ENCODE measurements at places on chromosomes 12 and 14.

DNA sequence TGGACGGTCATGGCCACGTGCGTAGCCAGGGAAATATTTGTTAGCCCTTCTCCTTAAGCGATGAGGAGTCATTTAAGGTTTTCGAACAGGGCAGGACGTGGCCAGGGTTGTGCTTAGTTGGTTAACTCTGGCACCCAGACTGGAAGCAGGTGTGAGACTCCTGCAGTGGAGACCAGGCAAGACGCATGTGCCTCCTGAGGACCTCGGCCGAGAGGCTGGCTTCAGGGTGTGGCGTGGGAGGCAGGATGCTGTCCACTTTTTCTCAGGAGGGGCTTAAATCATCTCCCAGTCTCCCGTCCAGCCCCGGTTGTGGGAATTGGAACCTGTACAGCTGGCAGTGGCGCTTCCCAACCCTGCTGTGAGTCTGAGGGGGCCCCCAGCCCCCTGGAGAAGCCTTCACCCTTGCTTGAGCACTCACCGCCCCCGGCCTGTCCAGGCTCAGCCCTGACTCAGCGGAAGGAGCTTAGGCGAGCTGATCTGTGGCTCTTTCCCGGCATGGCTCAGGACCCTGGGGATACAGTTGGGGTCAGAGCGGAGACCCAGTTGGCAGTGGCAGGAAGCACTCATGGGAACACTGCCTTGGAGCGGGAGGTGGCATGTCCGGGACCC lies 46.3 kb upstream of the TSPAN9 start:
- peak; percentile 18 for DNase-seq

DNA sequence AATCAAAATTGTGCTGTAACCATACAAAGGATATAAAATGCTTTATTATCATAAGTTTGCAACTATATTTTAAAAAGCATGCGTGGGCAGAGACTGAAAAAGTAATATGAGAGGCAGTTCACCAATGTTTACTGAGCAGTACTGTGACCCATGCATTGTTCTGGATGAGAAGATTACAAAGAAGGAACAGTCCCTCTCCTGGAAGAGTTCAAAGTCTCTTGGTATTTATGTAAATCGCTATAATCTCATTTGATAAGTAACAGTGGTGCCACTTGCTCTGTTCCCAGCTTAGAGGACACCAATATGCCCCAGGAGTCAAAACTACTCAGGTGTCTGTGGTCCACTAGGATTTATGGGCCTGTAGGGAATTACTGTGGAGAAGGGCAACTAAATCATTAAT lies 2.1 kb upstream of the CMAS start:
- DNase-seq = no peak

DNA sequence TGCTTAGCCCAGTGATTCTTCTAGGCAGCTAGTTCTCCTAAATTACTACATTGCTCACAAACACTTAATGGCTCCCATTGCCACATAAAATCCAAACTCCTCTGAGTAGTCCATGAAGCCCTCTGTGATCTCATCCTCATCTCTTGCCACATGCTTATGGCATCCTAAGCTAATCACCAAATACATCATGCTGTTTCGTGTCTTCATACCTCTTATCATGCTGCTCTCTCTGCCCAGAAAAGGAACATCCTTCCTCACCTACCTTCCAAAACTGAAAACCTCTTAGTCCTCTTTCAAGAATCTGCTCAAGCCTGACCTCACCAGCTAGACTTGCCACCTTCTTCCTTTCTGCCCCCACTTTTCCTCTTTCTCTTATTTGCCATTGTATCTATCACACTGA lies 108.5 kb downstream of the DUSP6 start:
- DNase-seq = no peak

- DNase-seq = no peak
These were observed 28.2 kb downstream of the PPFIBP1 start for GRCh38 chr12:27552235-27552634.

GRCh38 chr14:83433618-83434017 lies 1900.0 kb upstream of the SEL1L start:
- DNase-seq = no peak

- DNase-seq = peak; percentile 85
These were observed 35.4 kb upstream of the TMEM179 start for GRCh38 chr14:104639885-104640548.

DNA sequence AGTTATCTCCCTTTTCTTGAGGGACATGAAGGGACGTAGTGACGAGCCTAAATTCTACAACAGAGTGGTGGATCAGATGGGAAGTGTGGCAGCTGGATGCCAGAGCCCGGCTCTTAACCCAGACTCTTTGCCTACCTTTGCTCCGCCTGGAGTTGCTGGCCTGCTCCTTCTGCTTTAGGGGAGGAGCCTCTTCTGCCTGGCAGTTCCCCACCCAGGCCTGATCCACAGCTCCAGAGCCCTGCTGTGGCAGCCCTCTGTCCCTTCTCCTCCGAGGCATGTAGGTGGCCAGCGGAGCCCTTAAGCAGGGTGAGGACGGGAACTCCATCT lies 2.3 kb upstream of the PRPH start:
- no peak for DNase-seq

- no peak for DNase-seq
These were observed 9.0 kb downstream of the PRPF40B start for GRCh38 chr12:49632401-49632800.

DNA sequence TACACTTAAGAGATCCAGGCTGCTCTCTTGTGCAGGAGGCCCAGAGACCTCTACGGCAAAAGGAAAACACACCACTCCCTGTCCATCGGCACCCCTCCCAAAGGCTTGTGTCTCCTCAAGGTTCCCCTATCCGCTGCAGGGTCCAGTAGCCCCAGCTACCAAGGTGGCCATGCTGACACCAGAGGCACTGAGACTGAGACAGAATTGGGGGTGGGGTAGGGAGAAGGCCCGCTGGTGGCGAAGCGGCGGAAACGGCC lies 590 bp downstream of the DDIT3 start:
- DNase-seq = no peak

- no peak for DNase-seq
These were observed 12.6 kb upstream of the TIGAR start for GRCh38 chr12:4308334-4308950.

DNA sequence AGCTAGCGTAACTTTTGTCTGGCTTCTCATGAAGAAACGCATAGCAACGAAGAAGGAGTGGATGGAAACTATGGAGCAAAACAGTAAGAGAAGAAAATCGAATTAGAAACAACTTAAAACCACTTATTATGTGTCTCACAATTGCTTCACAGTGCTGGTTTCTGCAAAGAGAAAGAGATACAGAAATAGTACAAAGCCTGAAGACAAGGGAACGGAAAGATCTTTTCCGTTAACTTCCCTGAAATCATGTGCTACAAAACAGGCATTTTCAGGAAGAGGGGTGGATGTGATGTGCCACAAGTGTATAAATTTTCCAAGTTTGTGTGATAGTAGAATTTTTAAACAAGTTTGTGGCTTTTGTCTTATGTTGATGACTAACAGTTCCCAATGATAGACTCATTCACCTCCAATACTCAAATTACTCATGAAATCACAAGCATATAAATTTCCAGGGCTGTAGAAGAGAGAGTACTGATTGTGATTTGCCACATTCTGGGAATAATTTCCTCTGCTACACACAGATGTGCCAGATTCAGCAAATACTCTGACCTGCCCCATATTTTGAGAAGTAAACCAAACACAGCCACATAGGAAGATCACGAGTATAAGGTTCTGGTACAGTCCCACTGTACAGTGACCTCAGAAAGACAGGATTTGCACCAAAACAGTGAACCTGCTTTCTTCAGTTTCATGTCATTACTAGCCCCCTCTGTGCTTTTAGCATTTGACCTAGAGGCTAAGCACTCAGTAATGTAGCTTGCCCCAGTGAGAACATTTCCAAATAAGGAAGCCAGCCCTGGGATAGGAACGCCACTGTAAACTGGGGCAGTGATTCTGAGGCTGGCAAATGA lies 41.4 kb upstream of the PPFIA2 start:
- DNase-seq = no peak

GRCh38 chr14:54025661-54026060 lies 69.0 kb upstream of the BMP4 start:
- DNase-seq = no peak

GRCh38 chr14:58362798-58363412 lies 32.8 kb upstream of the TOMM20L start:
- DNase-seq = no peak

- DNase-seq = no peak
These were observed 2.8 kb downstream of the CKB start for GRCh38 chr14:103519837-103520212.

DNA sequence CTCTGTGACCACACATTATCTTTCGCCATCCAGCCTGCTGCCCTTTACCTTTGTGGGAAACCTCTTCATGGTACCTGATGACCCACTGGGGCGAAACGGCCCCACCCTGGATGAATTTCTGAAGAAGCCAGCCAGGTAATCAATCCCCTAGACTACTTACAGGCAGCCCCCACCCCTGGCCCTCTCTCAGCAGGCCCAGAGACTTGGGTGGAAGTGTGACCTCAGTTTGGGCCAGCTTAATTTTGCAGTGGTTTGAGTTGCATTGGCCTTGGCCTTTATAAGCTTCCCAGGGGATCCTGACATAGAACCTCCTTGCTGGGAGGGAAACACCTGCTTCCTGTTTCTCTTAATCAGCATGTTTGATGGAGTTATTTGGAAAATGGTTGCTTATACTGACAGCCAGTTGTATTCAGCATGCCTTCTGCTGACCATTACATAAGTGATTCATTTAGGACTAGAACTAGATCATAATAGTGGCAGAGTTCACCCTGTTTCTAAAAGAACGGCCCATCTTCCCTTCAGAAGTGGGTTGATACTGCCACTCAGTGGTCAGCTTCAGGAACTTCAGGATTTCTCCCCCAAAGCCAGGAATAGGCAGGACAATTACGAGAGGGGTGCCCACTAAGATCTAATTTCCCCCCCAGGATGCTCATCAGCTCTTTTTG lies 6.1 kb downstream of the SDR39U1 start:
- peak; percentile 39 for DNase-seq

DNA sequence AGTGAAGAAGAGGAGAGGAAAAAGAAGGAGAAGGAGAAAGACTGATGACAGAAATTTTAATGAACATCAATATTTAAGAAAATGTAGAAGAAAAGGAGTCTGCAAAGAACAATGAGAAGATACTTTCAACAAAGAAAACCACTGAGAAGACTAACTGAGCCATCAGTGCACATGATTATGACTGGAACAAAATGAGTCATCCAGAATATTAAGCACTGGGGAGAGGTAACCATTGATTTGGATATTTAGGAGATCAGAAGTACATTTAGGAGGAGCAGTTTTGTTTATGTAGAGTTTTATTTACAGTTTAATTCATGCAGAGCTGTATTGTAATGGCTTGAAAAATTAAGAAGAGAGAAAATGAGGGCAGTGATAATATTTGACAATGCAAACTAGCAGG lies 159.1 kb downstream of the C12orf50 start:
- no peak for DNase-seq

- peak; percentile 91 for DNase-seq
These were observed 82.0 kb upstream of the HMGA2 start for GRCh38 chr12:65742018-65743010.

DNA sequence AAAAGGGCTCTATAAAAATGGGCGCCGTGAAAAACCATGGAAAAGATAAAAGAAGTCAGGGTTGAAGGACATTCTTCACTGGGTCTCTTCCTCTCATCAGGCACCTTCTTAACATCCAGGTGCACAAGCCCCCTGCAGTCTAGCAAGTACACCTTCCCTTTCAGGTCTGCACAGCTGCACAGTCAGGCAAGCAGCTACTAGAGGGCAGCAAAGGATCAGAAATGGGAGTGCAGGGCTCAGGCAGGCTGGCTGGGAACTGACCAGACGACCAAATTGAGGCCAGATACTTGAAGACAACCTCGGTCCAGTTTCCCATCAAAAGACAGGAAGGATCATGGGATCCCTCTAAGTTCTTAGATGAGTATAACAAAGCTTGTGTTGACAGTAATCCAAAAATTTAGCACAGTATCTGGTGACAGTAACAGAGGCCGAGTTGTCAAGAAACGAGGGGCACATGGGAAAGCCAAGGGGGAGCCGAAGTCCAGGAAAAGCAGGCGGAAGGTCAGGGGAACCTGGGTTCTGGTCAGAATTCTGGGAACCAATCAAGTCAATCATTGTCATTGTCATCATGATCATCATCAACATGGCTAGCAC lies 10.1 kb upstream of the GRIP1 start:
- DNase-seq = peak; percentile 57

GRCh38 chr12:65755596-65755978 lies 68.7 kb upstream of the HMGA2 start:
- no peak for DNase-seq

- DNase-seq = no peak
These were observed 1077.6 kb downstream of the GALC start for GRCh38 chr14:86915406-86915805.

Data from nephron progenitor cell (in vitro differentiated cells).